ENCODE measurements at places on chromosomes 5 and 9.
A peak's percentile ranks its signal among the peaks of the same experiment; 100 is the strongest.

- DNase-seq, result peak; percentile 14
Observed at GRCh38 chr5:113487781-113488644, at the start of gene MCC. Gene MCC (minus strand): TSS chr5:113488453.

DNA sequence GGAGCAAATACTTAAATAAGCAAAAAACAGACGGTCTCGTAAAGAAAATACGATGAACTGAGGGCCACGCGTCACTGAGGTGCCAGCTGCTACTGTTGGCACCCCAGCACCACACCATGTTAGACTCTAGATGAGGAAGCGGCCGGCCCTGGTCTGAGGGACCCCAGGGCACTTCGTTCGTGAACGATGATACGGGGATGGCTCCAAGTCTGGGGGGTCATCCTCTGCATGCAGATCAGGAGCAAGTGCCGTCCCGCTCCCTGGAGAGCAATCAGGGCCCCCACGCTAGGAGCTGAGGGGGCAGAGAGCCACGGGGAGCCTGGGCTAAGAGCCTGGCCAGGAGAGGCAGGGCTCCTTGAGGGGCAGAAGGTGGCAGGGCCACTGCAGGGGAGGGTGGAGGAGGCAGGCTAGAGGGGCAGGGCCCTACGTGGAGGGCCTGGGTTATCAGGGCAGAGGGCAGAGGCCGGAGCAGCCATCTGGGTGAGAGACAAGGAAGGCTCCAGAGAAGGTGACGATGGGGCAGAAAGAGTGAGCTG, 24.1 kb downstream of the SARDH start:
- no peak for DNase-seq

DNA sequence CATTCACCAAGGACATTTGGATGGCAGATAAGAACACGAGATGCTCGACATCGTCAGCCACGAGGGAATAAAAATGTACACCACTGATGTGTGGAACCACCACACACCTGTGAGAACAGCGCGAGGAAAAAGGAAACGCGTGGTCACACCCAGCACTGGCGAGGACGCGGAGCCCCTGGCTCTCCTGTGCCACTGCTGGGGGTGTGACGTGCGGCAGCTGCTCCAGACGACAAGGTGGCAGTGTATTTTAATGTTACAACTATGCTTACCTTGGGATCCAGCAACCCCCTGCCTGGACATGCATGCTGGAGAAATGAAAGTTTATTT, 13.6 kb upstream of the CEP72 start:
- DNase-seq, result no peak

GRCh38 chr9:136255896-136256890, 10.6 kb upstream of the QSOX2 start:
- no peak for DNase-seq

DNA sequence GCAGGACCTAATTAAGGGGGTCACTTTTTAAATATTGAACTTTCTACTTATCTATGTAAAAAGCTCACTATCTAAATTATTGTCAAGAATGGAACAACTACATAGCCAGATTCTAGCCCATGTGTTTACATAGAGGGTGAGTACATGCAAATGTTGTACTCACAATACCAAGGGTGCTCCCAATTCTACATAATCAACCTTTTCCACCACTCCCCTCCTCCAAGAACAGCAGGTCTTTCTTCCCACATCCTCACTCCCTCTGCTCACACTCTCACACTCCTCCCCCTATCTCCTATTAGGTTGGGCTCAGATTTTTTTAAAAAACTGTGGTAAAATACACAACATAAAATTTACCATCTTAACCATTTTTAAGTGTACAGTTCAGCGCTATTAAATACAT, 325.4 kb downstream of the ARL15 start:
- no peak for DNase-seq

DNA sequence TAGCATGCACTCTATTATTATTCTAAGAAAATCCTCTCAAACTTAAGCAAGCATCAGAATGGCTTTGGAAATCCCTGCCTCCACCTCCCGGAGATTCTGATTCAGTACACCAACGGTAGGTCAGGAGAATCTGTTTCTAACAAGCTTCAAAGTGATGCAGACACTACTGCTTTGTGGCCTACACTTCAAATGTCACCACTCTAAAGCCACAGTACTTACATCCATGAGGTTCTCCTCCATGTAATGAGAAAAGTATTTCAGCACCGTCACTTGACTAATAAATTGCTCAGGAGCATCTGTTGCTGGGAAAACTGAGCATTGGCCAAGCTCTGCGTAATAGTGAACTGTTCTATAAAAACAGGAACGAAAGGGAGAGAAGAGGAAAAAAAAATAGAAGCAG, 4.8 kb downstream of the PLK2 start:
- no peak for DNase-seq

DNA sequence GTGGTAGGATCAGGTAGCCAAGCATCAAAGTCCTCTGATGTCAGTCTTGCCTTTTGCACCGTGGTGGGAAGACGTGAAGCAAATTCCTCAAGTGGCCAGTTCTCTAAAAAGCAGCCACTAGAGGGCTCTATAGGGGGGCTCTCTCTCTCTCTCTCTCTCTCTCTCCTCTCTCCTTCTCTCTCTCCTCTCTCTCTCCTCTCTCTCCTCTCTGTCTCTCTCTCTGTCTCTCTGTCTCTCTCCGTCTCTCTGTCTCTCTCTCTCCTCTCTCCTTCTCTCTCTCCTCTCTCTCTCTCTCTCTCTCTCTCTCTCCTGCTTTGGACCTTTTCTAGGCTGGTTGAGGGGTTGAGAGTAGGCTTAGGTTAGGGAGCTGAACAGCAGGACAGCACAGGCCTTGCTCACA, 13.9 kb upstream of the OSMR start:
- DNase-seq, result peak; percentile 10

DNA sequence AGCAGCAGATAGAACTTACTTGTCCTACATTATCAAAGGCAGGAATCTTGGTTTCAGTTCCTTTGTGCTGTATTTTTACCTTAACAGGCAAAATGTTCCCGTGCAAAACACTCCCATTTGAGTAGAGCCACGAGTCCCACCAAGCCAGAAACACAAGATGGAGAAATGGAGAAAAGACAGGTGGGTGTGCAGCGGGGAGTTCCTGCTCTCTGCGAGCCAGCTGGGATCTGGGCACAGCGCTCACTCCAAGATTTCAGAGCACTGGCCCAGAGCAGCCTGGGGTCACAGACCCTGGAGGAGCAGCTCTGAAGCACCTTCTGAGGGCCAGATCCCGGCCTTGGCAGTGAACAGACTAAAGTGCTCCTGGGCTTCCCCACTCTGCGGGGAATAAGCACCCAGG, 2.9 kb downstream of the UCK1 start:
- DNase-seq, result no peak

- no peak for DNase-seq
Observed at GRCh38 chr5:33929925-33930690, 6.1 kb upstream of the RXFP3 start.

GRCh38 chr5:38783011-38783561, 62.7 kb upstream of the OSMR start:
- DNase-seq, result no peak

- DNase-seq, result no peak
Observed at GRCh38 chr5:75366787-75367186, 29.8 kb downstream of the HMGCR start.

- no peak for DNase-seq
Observed at GRCh38 chr9:74595286-74595685, 98.2 kb downstream of the RORB start.

DNA sequence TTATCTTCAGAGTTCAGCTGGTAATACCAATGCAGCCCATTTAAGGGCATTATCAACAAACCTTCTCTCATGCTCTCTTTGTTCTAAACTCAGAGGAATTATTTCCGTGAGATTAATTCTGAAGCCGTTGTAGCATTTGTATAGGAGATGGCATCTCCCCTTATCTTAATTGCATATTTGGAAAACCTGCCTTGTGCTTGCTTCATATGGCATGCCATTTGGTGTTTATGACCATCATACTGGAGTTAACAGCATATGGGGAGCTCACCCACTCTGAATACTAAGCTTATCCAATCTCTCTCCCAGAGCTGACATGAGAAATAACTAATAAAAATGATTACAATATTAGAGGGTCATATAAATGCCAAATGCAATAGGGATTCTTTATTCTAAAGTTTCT, 243.2 kb downstream of the BRINP1 start:
- no peak for DNase-seq

- no peak for DNase-seq
Observed at GRCh38 chr9:89247431-89248353, 63.3 kb upstream of the CKS2 start.

GRCh38 chr5:14435481-14435880, 146.1 kb upstream of the OTULINL start:
- DNase-seq, result no peak

- no peak for DNase-seq
Observed at GRCh38 chr9:69104830-69105527, 69.1 kb upstream of the TJP2 start.

DNA sequence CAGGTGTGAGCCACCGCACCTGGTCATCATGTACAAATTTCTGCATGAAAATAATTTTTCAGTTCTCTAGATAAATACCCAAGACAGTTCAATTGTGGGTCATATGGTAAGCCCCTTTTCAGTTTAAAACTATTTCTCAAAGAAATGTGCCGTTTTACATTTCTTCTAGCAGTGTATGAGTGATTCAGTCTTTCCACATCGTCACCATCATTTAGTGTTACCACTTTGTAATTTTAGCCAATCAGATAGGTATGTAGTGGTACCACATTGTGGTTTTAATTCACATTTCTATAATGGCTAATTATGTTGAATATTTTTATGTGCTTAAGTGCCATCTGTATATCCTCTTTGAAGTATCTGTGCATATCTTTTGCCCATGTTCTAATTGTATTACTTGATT, 163.1 kb downstream of the AOPEP start:
- DNase-seq, result no peak

DNA sequence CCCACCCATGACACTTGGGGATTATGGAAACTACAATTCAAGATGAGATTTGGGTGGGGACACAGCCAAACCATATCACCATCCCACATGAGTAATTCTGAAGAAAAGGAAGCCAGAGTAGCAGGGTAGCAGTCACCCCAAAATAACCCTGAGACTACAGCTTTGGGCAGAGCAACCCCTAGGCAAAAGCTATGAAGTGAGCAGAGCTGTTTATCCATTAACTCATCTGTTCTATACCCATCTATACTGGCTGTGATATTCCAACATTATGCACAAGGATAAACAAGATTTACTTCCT, 12.3 kb upstream of the REEP5 start:
- DNase-seq, result no peak

- no peak for DNase-seq
Observed at GRCh38 chr9:72843520-72844439, 109.1 kb downstream of the ALDH1A1 start.

DNA sequence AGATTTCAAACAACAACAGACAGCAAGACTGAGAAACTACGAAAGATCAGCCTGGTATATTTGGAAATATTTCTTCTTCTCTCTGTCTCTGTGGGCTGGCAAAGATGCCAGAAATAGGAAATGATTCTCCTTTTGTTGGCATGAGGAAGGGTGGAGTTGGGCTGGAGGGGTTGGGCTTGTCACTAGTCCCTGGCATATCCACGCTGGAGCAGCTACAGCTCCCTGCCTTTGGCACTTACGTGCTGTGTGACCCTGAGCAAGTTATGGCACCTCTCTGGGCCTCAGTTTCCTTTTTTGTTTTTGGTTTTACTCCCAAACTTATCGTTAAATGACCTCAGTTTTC, 354 bp upstream of the KCNMB1 start:
- DNase-seq, result no peak

DNA sequence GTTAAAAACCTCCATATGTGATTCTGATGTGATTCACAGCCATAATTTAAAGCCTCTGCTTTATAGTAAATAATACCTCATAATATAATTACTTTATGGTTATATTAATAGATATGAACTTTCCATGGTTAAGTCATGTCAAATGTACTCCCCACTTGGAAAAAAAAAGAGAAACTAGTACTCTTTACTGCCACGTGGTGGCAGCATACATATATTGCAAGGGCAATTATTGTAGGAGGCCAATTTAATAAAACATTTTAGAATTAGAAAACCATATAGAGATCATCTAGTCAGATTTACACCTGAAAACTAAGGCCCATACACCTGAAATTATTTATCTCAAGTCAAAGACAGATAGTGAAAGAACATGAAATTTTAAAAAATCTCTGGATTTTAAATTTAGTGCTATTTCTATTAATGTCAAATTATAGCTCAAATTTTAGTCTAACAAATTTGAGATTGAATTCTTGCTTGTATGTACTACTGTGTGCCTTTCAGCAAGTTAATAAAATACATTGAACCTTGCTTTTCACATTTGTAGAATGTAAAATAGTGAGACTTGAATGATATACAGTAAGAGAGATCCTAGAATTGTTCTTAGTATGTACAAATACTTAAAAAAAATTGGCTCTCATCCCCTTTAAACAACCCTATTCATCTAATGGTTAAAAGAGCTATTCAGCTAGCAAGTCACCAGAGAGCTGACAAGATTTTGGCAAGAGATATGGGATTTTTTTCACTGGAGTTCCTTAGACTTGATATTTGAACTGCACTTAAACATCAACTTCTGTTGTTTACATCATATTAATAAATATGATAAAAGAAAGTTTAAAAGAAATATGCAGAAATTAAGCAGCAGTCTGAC, 603.8 kb downstream of the TLE4 start:
- peak; percentile 15 for DNase-seq

DNA sequence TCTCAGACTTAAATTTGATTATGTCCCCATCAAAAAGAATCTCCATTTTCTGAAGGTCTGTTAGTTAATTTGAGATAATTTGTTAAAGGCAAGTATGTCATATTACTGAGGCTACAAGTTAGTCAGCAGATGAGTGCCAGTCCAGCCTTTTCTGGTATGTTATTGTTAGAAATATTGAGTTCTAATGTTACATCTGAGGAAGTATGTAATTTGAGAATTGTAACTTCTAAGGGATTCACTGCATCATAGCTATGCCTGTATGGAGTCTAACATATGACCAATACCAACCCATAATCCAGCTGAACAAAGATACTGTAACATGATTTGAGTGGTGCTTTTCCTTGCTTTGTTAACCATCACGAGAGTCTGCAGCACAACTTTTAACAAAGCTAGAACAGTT, 13.9 kb downstream of the SLC23A1 start:
- no peak for DNase-seq
